ENCODE measurements at places on chromosomes 3 and 15.

- no peak for DNase-seq
These were observed 32.2 kb upstream of the LACTB start for GRCh38 chr15:63089260-63090043.

DNA sequence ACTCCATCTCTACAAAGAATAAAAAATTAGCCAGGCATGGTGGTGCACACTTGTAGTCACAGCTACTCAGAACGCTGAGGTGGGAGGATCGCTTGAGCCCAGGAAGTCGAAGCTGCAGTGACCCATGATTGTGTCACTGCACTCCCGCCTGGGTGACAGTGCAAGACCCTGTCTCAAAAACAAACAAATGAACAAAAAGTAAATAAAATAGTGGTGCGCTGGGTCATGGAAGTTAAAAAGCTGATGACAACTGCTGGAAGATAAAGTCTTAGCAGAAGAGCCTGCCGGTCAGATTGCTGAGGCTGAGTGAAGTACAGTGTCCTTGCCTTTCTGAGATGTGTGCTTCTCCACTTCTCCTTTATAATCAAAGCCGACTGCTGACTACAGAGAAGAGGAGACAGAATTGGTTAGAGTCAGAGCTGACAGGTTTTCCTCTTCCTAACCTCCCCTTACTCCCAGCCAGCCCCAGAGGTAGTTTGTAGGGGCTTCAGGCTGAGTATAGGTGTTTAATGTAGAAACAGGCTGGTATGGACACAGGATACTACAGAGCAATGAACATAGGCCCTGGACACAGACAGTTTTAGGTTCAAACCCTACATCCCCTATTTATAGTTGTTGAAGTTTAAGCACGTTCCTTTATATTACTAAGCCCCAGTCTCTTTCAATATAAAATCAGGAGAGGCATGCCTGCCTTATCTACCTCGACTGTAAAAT is 17.9 kb downstream of the HCLS1 start:
- no peak for DNase-seq

DNA sequence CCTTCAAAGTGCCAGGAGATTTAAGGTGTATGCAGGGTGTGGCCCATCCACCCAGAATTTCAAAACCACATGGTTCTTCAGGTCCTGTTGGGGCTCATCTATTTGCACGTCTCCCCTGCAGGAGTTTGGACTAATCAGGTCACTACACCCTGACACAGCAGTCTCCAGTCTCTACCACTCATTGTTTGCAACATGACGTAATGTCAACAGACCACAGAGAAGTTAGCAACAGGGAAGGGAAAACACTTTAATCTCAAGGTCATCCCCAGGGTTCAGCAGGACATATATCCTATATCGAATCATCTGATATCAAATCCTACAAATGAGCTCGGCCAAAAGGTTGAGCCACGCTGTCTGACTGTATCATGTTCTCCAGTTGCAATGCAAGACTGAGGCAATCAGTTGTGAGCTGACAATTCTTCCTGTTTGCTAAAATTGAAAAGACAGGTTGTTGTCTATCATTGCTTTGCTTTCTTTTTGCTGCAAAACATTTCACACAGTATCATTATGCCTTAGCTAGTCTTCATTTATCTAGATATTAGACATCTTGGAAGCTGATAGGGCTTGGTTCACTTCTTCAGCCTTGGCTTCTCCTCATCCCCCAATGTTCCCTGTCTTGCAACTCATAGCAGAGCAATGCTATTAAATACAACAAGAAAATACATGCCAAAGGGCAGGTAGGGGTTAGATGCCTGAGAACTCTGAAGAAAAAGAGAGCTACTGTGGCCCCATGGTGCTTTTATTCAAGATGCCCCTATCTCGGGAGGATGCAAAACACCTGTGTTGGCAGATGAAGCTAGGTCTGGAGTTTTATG is 13.4 kb upstream of the LEKR1 start:
- DNase-seq, result no peak

DNA sequence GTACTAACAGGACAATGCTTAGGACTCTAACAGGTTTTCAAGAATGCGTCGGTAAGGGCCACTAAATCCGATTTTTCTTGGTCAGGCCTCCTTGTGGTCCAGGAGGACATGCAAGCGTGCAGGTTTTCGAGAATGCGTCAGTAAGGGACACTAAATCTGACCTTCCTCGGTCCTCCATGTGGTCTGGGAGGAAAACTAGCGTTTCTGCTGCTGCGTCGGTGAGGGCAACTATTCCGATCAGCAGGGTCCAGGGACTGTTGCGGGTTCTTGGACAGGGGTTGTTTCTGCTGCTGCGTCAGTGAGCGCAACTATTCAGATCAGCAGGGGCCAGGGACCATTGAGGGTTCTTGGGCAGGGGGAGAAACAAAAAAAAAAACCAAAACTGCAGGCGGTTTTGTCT is 7.8 kb upstream of the UBP1 start:
- no peak for DNase-seq

- DNase-seq, result no peak
These were observed 122.8 kb downstream of the RPLP1 start for GRCh38 chr15:69575387-69575786.

GRCh38 chr15:50911621-50912020 is 3.1 kb downstream of the AP4E1 start:
- no peak for DNase-seq

- no peak for DNase-seq
These were observed 57.6 kb downstream of the TMEM44 start for GRCh38 chr3:194575484-194576210.

- DNase-seq, result no peak
These were observed 933.1 kb downstream of the EPHA3 start for GRCh38 chr3:90040554-90040953.

DNA sequence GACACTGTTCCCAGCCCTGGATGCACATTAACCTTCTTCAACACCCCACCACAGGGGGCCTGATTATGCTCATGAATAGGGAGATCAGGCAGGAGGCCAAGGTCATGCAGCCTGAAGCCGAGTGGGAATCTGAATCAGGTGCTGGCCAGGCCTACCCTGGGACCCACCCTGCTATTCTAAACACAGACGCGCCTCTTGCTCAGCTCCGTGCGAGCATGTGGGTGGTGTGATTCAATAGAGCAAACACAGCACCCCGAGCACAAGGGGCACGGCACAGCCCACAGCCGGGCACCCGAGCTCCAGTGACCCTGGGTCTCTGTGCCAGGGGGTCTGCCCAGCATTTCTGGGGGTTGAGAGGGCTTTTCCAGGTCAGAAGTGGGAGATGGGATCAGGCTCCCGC is 24.6 kb upstream of the GRIP2 start:
- DNase-seq, result no peak

- no peak for DNase-seq
These were observed 60.1 kb downstream of the SUMF1 start for GRCh38 chr3:4406746-4407568.

DNA sequence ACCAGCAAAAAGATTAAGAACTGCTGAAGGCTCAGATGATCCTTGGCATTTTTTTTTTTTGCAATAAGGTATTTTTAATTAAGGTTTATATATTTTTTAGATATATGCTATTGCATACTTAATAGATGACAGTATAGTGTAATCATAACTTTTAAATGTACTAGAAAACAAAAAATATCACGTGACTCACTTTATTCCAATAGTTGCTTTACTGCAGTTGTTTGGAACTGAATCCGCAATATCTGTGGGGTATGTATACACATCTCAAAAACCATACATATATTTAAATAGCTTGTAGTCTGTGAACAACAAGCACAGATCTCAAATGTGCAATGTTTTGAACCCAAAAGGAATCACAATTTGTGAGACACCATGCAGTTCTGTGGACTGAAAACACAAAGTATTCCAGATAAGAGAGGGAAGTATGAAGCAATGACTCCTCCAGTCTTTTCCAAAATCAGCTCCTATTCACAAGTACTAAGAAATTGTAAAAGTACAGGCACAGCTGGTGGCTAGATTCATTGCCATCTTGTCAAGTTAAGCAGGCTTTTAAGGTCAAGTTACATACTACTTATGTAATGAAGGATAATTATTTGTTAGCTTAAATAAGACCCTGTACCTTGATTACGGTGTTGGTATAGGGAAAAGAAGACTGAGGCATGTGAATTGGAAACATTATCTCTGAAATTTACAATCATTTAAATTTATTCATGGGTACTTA is 331.1 kb downstream of the TBC1D5 start:
- no peak for DNase-seq

GRCh38 chr3:126983653-126984390 is 907 bp downstream of the PLXNA1 start:
- DNase-seq, result no peak

DNA sequence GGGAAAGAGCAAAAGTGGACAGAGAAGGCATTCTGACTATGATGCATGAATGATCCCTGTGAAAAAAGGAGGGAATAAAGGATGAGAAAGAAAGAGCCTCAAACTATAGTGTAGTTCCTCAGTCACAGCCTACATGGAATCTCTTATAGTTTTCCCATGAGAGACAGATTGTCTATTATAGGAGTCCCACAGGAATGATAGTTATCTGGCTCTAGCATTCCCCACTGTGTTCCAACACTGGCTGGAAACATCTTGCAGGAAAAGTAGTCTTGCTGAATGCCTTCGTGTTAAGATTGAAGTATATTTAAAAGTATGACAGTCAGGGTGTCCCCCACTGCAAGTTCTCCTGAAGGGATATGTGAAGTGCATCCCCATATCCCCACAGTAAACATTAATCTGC is 641.5 kb upstream of the NECTIN3 start:
- DNase-seq, result no peak
